ENCODE measurements at places on chromosomes 6 and 20. TPM values are rescaled to one million over a fixed set of nuclear protein-coding genes. Genes with fewer than 3 reads are reported as not detected.

Gene SLC17A1
- total RNA-seq, result not detected

Gene C6orf132
- total RNA-seq, result 0.72 TPM

Gene RIPOR2
- total RNA-seq, result 0.83 TPM

Gene CDH4
- total RNA-seq, result 1.6 TPM

Gene GSTA2
- not detected for total RNA-seq

Gene FLRT3
- 6.6 TPM for total RNA-seq

All from IMR-90 (cell line).